ENCODE measurements at places on chromosomes 5 and 9.

- DNase-seq = no peak
These were observed 1024.8 kb downstream of the TLE4 start for GRCh38 chr9:80596579-80596978.

DNA sequence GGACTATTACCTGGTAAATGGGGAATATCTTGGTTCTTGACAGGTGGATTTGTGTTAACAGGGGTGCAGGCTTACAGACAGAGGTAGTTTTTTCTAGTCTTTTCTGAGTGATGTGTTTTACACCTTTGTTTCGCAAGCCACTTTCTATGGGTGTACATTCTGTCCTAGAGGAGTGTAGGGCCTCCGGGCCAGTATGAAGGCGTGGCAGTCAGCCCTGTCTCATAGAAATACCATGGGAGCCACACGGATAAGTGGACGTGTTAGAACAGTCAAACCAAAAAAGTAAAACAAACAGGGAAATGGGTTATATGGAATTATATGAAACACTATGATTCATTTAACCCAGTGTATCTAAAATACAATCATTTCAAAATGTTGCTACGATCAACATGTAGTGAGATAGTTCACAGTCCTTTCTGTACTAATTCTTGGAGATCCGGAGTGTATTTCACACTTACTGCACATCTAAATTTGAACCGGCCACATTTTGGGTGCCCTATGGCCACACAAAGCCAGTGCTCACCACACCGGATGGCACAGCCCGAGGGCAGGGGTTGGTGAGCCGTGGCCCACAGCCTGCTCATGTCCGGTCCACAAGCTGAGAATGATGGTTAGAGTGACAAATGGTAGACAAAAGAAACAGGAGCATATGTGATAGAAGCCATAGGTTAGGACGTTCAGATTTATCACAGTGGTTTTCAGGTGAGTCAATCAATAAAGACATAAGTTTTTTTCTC, 80.1 kb upstream of the IRX4 start:
- no peak for DNase-seq

DNA sequence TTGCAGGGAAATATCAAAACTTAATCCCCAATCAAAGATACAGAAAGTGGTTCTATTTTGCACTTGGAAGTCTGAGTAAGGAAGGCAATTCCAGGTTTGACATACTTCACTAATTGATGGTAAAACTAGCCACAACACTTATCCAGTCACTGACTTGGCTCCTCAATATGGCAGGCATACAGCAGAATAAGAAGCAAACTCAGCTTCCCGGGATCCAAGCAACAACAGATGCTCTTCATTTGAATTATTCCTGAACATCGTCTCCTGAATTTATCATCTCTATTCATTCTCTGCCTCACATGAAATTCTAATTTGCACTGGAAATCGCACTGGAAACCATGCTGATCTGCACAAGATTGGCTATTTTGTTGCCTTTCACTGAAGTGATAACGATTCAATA, 629.6 kb downstream of the PRELID2 start:
- DNase-seq = no peak

GRCh38 chr9:128163027-128163515, 3.0 kb downstream of the BBLN start:
- DNase-seq = no peak

GRCh38 chr9:122134822-122135528, 24.6 kb downstream of the NDUFA8 start:
- no peak for DNase-seq

GRCh38 chr9:113875459-113876150, 504 bp upstream of the ZNF618 start:
- DNase-seq = no peak

DNA sequence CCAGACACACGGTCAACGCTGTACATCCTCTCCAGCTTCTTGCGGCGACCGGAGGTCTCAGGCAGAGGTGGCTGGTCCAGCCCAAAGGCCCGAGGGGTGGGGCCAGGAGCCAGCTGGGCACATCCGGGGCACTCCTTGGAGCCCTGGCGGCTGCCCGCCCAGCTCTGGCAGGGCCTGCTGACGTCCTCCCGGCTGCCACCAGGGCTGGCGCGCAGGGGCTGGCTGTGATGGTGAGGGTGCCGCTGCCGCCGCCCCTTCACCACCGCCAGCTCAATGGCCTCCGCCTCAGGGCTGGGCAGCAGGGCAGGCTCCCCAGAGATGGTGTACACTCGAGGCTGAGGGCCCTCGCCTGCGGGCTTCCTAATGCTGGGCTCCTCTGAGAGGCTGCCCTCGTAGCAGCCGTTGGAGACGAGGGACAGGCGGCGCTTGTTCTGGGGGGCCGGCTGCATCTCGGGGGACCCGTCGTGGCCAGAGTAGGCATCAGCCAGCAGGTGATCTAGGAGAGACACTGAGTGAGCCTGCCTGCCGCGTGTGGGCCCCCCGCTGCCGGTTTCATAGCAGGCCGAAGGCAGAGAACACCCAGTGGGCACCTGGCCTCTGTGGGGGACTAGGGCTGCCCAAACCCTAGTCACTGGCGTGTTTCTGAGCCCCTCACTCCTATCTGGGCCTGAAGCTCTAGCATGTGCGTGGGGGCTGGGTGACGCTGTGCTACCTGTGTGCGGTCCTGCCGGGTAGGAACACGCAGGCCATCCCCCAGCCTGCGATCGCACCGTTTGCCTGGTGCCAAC, 1.5 kb downstream of the NSMF start:
- no peak for DNase-seq

GRCh38 chr5:151739939-151740335, 18.5 kb downstream of the ATOX1 start:
- peak; percentile 66 for DNase-seq

DNA sequence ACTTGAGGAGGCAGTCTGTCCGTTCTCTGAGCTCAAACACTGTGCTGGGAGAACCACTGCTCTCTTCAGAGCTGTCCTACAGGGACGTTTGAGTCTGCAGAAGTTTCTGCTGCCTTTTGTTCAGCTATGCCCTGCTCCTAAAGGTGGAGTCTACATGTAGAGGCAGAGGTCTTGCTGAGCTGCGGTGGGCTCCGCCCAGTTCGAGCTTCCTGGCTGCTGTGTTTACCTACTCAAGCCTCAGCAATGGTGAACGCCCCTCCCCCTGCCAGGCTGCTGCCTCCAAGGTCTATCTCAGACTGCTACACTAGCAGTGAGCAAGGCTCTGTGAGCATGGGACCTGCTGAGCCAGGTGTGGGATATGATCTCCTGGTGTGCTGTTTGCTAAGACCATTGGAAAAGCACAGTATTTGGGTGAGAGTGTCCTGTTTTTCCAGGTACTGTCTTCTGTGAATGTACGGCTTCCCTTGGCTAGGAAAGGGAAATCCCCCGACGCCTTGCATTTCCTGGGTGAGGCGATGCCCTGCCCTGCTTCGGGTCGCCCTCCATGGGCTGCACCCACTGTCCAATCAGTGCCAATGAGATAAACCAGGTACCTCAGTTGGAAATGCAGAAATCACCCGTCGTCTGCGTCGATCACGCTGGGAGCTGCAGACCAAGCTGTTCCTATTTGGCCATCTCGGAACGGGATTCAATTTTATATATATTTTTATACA, 58.5 kb downstream of the CNTRL start:
- no peak for DNase-seq

DNA sequence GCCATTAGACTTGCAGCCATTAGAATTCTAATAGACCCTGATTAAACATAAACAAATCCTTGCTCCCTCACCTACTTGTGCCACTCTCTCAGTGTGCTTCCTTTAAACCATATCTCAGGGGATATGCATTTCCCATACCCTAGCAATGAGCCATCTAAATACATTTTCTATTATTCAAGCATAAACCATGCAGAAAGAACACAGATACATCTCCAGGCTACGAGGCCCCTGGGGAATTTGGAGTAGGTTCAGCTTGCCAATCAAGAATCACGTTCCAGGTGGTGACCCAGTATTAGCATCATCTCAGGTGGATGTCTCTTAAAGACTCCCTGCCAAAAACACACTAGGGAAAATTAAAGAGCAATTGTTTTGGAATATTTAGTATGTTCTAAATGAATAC, 93.0 kb upstream of the CCL21 start:
- DNase-seq = no peak

DNA sequence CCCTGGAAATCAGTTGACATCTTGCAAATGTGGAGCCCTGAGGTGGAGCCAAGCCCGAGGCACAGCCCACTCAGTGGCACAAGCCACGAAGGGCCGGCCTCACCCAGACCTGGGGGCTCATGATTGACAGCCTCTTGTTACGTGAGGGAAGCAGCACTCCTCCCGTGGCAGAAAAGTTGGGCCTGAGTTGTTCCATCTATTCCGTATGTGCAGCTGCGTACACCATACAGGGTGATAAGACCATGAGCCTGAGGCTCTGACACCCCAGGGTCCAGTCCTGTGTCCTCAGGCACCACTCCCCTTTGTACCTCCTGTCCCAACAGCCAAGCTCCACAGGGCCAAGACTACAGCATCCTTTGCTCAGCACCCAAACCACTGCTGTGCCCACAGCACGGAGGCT, 1.9 kb upstream of the ORM2 start:
- DNase-seq = no peak

- DNase-seq = no peak
These were observed 15.5 kb upstream of the DAPK1 start for GRCh38 chr9:87481890-87482855.

DNA sequence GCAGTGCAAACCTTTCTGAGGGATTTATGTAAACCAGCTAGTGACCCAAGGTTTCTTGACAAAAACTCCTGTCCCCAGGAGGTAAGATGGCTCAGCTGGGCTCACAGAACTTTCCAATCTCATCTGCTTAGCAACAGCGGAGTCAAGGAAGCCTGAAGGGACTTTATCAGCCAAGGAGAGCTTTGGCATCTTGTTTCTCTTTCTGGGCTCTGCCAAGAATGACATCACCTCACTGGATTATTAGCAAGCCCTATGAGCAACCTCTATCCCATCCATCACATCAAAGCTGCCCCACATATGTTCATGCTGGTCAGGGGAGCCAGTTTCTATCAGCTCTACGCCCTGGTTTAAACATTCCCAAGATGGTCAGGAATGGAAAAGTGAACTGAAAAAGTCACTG, 461.3 kb downstream of the ENC1 start:
- DNase-seq = peak; percentile 39

DNA sequence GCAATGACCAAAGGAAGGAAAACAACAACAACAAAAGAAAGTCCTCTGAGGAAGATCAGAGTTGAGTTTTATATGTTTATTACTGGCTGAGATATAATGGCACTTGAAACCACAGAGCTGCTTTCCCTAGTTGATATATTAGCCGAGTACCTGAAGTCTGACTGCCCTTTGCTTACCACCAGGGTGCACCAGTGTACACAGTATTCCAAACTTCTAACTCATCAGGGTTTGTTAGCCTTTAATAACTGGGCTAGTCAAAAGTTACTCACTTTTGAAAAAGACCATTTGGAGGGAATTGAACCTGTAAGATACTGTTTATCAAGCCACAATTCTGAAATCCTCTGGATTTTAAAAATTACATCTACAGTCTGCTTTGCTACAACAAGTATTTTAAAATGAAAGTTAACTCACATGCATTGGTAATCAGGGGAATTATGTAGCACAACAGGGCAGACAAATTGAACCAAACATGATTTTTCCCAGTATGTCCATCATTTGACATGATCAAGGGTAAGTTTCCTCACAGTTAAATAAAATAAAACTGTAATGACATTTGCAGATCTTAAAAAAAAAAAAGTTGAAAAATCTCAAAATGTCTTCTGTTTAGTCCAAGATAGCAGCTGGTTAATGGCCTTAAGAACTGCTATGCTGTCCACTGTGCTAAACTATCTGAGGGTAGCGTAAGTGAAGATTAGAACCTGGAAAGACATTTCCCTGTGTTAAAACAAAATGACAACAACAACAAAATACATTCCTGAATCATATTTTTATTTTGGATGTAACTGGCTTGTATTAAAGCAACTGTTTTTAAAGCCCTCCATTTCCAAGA, 57.3 kb upstream of the C6 start:
- DNase-seq = peak; percentile 36

DNA sequence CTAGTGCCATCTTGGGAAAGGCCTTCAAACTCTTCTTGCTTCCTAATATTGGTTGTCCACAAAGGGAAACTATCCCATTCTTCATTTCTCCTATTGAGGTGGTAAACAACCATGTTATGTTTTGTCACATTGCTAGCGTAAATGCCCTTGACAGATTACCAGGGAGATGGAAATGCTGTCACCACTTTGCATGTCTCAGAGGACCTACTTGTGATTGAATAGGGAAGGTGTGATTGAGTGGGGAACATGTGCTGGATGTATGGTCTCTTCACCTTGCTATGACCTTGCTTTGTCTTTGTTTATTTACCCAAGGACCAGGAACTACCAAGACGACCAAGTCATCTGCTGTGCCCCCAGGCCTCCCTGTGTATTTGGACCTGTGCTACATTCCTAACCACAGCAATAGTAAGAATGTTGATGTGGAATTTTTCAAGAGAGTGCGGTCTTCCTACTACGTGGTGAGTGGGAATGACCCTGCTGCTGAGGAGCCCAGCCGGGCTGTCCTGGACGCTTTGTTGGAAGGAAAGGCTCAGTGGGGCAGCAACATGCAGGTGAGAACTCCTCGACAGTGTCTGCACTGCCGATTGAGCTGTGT, 96.1 kb downstream of the MAP1B start:
- DNase-seq = no peak

GRCh38 chr5:141716009-141716408, 34.0 kb upstream of the ARAP3 start:
- no peak for DNase-seq

DNA sequence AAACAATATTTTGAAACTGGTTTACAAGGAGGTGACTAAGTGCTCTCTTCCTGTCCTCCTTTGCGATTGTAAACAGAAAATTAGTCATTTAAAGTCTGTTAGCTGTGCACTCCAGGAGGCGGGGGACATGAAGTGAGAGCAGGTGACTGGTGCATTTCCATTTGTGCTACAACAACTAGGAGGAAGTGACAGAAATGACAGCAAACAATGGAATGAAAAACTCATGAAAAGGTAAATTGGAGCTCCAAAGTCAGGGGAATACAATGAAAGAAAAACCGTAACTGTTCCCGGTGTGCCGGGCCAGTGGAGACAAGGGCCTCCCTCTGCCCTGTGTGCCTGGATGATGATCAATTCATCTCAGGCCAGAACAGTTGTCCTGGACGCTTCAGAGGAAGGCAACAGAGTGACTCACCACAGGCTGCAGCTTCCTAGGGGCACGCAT, 439.9 kb downstream of the GADD45G start:
- no peak for DNase-seq

DNA sequence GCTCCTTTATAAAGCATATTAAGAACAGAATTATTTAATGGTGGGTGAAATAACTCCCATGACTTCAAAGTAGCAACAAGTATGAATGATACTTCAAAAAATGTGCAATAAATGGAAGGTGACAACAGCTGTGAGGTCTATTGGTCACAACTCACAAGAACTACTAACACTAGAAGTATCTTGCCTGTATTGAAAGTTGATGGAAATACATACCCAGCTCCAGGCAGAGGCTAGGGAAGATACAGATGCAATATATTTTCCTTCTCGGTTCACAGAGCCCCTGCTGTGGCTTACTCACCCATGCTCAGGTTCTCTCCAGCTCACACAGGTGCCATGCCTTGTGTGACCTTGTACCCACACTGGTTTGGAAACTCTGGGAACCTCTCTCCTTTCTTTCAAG, 133.8 kb downstream of the LIFR start:
- no peak for DNase-seq

- no peak for DNase-seq
These were observed 1.3 kb upstream of the SVEP1 start for GRCh38 chr9:110580850-110581249.
